ENCODE measurements at places on chromosomes 5 and 9. TPM values are rescaled to one million over a fixed set of nuclear protein-coding genes. Genes with fewer than 3 reads are reported as not detected.

The C5orf58 gene
- not detected for polyA plus RNA-seq

The MAPKAP1 gene
- 74.7 TPM for polyA plus RNA-seq

The CDX1 gene
- not detected for polyA plus RNA-seq

The APBA1 gene
- not detected for polyA plus RNA-seq

The COL5A1 gene
- polyA plus RNA-seq: not detected

The PLPP7 gene
- polyA plus RNA-seq: 1.7 TPM

The PTPRD gene
- polyA plus RNA-seq: not detected

The FOXD1 gene
- not detected for polyA plus RNA-seq

The CD14 gene
- 1.5 TPM for polyA plus RNA-seq

The CCL28 gene
- polyA plus RNA-seq: 13.1 TPM

The ITGA2 gene
- not detected for polyA plus RNA-seq

The FAM221B gene
- not detected for polyA plus RNA-seq

The HTR1A gene
- not detected for polyA plus RNA-seq

The RELL2 gene
- polyA plus RNA-seq: 5.9 TPM

The SPATA31D4 gene
- not detected for polyA plus RNA-seq

The NR5A1 gene
- not detected for polyA plus RNA-seq

The HINT1 gene
- 343 TPM for polyA plus RNA-seq

The CIZ1 gene
- polyA plus RNA-seq: 37.0 TPM

The SHB gene
- polyA plus RNA-seq: not detected

The TLE1 gene
- polyA plus RNA-seq: 115 TPM

The CNTLN gene
- 0.28 TPM for polyA plus RNA-seq

The BNC2 gene
- not detected for polyA plus RNA-seq

The PCDHGA9 gene
- 0.29 TPM for polyA plus RNA-seq

The PCBD2 gene
- 13.9 TPM for polyA plus RNA-seq

The PCDHGC4 gene
- not detected for polyA plus RNA-seq

The OSTF1 gene
- 173 TPM for polyA plus RNA-seq

The TAF11L5 gene
- polyA plus RNA-seq: not detected

The SNCAIP gene
- not detected for polyA plus RNA-seq

The PITX1 gene
- polyA plus RNA-seq: 0.38 TPM

The ANKRD20A1 gene
- not detected for polyA plus RNA-seq

The ALDH1A1 gene
- 0.10 TPM for polyA plus RNA-seq

The SLC4A9 gene
- polyA plus RNA-seq: not detected

The SPATA6L gene
- polyA plus RNA-seq: not detected

The GPRIN1 gene
- polyA plus RNA-seq: 0.35 TPM

The PCDHB3 gene
- not detected for polyA plus RNA-seq

All from IgD-negative memory B cell (primary cell).